ENCODE measurements at places on chromosomes 4 and X.

DNA sequence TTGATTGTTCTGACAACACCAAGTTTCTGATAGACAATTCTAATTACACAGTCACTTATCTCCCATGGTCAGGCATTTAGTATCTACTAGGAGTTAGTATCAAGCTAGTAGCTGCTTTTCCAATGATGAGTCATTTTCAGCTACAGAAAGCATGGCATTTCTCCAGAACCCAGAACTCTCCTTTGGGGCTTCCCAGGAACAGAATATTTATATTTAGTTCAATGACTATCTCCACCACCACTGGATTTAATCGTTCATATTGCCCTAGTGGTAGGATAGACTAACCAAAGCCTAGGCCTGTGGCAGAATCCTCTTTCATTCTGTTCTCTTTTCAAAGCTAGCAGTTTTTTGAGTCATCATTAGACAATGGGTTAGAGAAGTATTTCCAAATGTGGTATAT is 569.4 kb downstream of the GABRG1 start:
- DNase-seq: no peak

GRCh38 chrX:132216806-132217202 is 2.4 kb downstream of the RAP2C start:
- peak; percentile 35 for DNase-seq

DNA sequence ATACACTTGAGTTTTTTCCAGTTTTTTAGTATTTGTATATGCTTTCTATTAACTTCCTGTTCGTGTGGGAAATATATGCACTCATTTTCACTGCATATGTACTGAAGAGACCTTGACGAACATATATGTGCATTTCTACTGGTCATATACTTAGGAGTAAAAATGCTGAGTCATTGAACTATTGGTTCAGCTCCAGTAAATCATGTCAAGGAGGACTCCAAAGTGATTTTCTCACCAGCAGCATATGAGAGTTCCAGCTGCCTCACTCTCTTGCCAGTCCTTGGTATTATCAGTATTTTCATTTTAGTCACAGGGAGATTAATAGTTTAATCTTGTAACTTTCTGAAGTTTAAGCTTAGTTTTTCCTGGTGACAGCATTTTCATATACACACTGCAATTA is 2750.2 kb downstream of the ARAP2 start:
- no peak for DNase-seq

- no peak for DNase-seq
Observed at GRCh38 chr4:159256037-159256436, 153.2 kb downstream of the RAPGEF2 start.

DNA sequence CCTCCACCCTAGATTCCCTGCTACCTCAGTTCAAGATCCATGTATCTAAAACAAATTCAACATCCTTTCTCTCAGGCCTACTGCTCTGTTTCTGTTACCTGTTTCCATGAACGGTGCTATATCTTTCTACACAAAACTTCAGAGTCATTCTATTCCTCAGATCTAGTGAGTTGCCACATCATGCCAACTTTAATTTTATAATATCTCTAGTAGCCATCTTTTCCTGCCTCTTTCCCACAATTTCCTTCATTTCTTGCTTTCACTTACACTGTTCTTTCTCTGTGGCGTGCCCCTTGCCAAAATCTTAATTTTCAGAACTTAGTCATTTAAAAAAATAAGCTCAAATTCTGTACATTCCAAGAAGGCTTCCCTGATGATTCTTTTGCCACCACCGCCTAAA is 15.2 kb downstream of the GUCY1A1 start:
- no peak for DNase-seq

- no peak for DNase-seq
Observed at GRCh38 chr4:124266721-124267120, 445.8 kb downstream of the ANKRD50 start.

DNA sequence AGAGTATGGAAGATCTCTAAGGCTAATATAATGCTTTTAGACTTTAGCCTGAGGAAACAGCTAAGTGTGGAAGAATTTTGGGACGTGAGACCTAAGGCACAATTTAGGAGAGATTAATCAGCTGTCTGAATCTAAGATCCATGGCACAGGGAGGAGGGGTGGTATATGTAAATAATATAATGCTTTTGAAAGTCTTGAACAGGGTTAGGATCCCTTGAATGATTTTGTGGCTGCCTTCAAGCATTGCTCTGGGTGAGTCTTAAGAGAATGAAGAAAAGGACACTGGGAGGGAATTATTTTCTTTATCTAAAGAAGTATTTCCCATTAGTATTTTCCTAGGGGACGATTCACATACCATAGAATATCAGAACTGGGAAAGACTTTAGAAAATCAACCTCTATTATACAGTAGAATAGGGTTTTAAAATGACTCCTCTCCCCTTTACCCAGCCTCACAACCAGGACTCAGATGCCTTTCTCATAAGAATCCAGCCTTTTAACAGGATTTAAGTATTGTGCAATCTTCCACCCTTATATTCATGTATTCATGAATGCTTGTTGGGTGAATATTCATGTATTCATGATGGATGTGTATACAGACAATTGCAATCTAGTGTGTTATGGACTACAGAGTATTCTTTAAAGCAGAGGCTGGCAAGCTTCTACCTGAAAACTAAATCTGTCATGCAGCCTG is 664.2 kb upstream of the CPEB2 start:
- no peak for DNase-seq

DNA sequence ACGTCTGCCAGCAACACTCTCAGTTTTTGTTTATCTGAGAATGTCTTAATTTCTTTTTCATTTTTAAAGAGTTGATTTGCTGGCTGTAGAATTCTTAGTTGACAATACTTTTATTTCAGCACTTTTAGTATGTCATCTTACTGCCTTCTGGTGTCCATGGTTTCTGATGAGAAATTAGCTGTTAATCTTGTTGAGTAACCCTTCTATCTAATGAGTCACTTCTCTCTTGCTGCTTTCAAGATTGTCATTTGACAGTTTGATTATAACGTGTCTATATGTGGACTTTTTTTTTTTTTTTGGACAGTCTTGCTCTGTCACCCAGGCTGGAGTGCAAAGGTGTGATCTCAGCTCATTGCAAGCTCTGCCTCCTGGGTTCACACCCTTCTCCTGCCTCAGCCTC is 24.0 kb upstream of the TMEM255A start:
- no peak for DNase-seq

DNA sequence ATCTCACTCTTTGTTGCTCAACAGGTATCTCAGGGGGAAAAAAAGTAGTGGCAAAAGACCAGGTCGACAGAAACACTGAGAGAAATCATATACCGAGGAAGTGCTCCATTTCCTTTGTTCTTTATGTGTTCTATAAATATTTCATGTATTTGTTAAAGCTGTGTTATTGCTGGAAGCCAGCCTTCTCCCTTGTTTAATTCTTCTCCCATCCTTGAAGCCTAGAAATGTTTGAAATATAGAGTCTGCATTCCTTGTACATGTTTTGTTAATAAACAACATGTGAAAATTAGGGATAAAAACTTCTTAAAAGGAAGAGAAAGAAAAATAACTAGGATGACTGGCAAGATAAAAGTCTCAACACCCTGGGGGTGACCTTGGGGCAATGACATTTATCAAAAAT is 186.2 kb downstream of the ANKRD50 start:
- DNase-seq: no peak

DNA sequence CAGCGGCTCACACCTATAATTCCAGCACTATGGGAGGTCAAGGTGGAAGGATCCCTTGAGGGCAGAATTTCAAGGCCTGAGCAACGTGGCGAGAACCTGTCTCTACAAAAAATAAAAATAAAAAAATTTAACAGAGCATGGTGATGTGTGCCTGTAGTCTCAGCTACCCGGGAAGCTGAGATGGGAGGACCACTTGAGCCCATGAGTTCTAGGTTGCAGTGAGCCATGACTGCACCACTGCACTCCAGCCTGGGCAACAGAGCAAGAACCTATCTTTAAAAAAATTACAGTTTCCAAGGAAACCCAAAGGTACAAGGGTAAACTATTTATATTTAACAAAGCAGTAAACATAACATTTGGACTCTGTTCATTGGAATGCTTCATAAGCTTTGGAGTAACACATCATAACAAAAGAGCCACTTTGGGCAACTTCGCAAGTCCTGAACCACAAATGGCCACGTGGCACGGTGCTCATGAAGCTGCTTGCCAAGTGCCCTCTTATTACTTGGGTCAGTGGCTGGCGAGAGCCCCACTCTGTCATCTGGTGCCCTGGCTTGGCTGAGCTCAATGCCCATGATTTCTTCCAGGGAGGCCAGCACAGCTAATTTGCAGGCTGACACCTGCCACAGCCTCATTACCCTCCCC is 165.6 kb downstream of the SH3KBP1 start:
- DNase-seq: no peak

- DNase-seq: peak; percentile 50
Observed at GRCh38 chr4:40152637-40153036, 44.2 kb upstream of the RHOH start.

- no peak for DNase-seq
Observed at GRCh38 chrX:41703574-41704029, 14.8 kb downstream of the GPR34 start.

DNA sequence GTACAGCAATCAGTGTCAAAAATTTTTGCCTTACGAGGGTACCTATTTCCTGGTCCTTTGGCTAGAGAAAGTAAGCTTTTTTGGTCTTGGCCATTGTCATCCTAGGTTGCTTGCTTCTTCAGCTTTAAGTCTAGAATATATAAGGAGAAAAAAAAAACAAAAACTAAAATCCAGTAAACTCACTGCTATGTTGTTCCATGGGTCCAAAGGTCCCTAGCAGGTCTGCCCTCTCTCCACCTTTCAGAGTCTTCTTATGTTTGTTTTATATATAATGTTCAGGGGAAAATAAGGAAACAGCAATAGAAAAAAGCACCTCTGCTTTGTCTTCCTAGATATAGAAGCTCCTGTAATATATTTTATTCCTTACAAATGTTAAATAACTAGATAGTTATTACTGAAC is 18.1 kb upstream of the BMP2K start:
- DNase-seq: no peak

GRCh38 chr4:4574792-4575191 is 32.9 kb upstream of the STX18 start:
- no peak for DNase-seq

Measured in CD4-positive, alpha-beta T cell treated with Interleukin-15 for 1 hour (primary cell).